ENCODE measurements at places on chromosomes 2 and 18.

DNA sequence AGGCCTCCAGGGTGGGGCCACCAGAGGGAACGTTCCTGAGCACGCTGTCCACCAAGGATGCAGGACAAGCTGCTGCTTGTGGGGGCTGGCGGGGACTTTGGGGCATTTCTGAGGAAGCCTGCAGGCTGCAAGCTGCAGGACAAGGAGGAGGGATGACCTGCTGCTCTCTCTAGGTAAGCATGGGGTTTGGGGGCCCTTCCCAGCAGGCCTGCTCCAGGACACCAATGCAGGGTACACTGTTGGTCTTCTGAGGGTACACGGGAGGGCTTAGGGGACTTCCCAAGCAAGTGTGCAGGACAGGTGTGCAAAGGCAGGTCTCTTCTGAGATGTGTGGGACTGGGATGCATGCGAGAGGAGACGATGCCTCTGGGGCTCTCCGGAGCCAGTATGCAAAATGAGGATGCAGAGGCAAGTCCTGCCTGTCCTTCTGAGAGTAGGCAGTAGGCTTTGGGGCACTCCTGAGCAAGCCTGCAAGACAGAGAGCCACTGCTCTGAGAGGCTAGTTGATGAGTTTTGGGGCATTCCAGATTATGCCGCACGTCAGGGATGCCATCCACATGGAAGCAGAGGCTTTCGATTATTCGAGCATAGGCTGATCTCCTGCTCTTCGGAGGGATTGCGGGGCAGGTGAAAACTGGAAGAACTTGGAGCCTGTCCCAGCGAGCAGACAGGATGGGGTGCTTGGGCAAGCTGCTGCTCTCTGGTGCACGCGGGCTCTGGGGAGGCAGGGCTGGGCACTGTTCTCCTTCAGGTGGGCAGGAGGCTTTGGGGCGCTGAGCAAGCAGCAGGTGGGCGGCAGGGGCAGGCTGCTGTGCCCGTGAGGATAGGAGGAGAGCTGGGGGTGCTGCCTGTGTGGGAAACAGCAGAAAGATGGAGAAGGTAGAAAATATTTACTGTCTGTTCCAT is 44.6 kb downstream of the CNGA3 start:
- no peak for DNase-seq

DNA sequence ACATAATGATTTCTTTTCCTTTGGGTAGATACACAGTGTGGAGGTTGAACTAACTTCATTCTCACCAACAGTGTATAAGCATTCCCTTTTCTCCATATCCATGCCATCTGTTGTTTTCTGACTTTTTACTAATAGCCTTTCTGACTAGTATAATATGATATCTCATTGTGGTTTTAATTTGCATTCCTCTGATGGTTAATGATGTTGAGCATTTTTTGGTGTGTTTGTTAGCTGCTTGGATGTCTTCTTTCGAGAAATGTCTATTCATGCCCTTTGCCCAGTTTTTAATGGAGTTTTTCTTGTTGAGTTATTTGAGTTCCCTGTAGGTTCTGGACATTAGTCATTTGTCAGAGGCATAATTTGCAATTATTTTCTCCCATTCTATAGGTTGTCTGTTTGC is 59.8 kb downstream of the MARCHF4 start:
- no peak for DNase-seq

- DNase-seq: peak; percentile 25
Measured at GRCh38 chr18:79245517-79246001, 150.2 kb upstream of the NFATC1 start.

DNA sequence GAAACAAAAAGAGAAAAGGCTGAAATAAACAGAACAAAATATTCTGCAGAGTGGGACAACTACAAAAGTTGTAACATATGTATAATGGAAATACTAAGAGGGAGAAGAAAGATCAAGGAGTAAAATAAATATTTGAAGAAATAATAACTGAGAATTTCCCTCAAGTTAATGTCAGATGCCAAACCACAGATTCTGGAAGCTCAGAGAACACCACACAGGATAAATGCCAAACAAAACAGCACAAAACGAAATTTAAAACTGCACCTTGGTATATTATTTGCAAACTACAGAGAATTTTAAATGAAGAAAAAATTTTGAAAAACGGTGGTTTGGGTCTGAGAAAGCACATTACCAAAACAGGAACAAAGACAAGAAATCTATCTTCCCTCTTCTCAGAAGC is 1588.9 kb upstream of the TMEFF2 start:
- DNase-seq: no peak

DNA sequence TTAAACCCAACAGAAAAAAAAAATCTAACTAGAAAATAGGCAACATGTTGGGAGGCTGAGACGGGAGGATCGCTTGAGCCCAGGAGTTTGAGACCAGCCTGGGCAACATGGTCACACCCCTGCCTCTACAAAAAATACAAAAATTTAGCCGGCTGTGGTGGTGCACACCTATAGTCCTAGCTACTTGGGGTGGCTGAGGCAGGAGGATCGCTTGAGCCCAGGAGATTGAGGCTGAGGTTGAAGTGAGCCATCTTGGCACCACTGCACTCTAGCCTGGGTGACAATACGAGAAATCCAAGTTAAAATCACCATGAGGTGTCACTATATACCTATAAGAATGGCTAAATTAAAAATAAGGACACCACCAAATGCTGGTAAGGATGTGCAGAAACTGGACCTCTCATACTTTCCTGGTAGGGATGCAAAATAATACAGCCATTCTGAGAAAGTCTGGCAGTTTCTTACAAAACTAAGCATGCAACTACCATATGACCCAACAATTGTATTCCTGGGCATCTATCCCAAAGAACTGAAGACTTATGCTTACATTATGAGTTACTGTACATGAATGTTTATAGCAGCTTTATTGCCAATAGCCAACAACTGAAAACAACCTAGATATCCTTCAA is 2.2 kb downstream of the SEPTIN10 start:
- no peak for DNase-seq

- DNase-seq: no peak
Measured at GRCh38 chr2:129772190-129772579, 207.3 kb upstream of the RAB6C start.

DNA sequence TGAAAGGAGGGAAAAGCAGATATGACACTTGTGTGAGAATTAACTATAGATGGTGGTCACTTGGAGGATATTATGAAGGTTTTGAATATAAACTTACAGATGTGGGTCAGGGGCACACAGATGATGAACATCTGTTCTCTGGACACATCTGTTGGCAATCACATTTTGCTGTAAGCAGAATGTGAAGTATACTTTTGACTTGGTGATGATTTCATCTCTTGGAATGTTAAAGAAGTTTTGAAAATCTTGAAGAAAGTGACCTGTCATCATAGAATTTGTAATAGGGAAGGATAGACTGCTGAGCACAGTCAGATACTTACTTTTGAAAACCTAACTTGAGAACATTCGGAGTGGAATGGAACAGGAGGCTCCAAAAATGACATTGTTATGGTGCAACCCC is 40.2 kb downstream of the PIKFYVE start:
- DNase-seq: no peak

DNA sequence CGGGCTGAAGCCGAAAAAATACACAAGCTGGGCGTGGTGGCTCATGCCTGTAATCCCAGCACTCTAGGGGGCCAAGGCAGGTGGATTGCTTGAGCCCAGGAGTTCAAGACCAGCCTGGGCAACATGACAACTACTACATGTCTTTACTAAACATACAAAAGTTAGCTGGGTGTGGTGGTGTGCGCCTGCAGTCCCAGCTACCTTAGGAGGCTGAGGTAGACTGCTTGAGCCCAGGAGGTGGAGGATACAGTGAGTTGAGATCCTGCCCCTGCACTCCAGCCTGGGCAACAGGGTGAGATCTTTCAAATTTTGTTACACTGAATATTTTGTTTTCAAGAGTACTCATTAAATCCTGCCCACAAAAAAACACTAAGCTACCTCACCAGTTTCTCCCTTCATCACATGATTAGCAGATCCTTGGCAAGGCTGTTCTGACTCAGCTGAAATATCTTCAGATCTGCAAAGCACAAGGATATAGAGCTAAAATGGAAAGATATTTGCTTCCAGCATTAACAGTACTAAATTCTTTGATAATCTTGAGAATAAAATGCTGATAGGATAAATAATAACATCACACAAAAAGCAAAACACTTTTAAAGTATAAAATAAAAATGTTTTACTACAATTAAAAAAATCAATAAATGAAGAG is 28.2 kb upstream of the MCM6 start:
- no peak for DNase-seq

DNA sequence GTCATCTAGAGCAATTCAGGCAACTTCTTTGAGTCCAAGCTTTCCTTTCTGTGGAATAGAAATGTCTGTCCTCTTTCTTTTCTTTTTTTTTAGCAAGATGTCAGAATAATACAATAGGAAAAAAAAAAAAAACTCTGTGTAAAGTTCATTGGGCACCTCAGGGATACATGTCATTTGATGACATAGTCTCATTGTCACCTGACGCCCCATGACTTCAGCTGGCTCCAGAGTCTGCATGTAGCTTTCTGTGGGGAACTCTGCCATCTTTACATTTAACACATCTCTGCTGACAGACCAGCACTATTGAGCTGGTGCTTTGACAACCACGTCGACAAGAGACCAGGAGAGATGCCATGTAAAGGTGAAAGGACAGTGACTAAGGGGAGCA is 172.5 kb upstream of the KLF7 start:
- no peak for DNase-seq

DNA sequence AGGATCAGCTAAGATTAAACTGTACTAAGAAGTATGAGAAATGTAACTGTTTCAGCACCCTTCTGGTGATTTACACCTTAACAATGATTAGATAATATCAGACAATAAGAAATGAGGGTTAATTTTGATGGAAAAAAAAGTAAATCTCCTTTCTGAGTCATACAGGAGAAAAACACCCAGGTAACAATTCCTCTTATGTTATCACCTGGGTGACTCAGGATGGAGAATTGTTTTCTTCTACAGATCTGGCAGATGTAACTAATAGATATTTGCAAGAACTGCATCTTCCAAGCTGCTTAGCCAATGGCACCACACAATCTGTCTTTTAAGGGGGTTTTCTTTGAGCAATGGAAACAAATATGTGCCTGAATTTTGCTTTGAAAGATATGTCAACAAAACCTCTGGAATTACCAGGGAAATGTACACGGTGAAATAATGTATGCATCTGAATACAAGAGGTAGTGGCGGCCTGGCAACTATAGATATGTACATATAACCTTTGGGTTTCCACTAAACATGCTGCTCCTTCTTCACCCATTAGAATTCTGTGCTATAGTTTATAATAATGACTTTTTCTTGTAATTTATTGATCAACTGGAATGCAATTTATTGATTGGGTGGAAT is 407.9 kb downstream of the CPS1 start:
- DNase-seq: no peak

- no peak for DNase-seq
Measured at GRCh38 chr2:62254424-62255266, 58.7 kb downstream of the B3GNT2 start.

DNA sequence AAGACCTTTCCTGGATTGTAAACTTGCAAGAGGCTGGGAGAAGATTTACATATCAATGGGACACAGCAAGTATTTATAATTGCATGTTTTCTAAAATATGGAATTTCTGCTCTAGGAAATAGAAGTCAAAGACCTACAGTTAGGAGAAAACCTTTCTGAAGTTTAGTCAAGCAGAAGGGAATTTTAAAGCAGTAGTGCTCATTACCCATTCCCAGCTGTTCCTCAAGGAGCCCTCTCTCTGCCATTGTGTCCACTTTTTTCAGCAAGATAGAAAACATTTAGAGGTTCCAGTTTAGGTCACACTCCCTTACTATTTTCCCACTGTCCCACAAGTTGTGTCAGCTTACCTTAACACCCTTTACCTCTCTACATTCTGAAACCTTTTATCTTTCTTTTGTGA is 584.0 kb upstream of the CHAC2 start:
- DNase-seq: no peak

DNA sequence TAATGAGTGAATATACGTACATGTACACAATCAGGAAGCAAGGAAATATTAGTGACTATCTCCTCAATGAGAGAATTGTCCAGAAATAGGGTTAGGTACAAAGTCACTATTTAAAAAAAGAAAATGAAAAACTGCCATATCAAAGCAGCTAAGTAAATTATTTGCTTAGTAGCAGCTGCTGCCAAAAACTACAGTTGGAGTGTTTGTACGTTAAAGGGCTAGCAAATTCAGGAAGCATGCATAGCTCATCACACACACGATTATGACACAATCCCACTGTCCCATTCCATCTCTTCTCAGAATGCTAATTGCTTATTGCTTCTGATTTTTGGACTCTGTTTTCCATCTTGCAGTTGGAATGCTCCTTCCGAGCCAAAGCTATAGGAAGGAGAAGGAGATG is 2012.5 kb upstream of the LRRTM1 start:
- no peak for DNase-seq

- DNase-seq: no peak
Measured at GRCh38 chr2:130185436-130185835, 3.4 kb downstream of the MZT2B start.

- DNase-seq: no peak
Measured at GRCh38 chr2:183829931-183830330, 705.7 kb downstream of the NUP35 start.

DNA sequence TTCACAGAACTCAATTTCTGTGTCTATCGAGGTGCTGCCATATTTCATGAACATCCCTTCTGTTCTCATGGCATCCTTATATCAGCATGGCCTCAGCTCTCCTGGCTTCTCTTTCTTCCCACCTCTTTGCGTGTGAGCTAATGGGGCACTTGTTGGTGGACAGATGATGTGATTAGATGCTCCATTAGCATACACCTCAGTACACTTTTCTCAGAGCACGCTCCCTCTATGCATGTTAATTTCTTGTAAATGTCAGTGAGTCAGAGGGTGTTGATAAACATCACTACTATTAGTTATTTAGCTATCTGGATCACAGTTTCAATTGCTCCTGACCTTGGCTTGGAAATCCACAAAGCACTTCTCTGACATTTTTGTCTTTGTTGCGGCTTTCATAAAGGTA is 159.4 kb downstream of the CD8B2 start:
- no peak for DNase-seq

- DNase-seq: no peak
Measured at GRCh38 chr18:45836242-45837205, 11.0 kb downstream of the SIGLEC15 start.

DNA sequence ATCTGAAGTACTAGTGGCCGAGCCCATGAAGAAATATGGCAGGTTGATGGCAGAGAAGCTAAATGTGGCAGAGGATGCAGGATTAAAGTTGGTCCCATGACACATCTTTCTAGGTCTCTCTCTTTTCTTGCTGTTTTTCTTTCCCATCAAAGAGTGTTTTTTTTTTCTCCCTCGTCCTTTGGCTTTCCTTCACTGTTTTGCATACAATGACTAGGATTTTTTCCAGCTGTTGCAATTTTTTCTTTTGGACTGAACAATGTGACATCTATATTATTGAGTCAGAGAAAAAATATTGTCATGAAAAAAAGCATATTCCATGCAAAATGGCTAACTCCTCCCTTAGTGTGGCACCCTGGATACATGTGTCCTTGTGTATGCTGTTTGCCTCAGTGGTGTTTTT is 939.5 kb upstream of the FANCL start:
- DNase-seq: no peak

Measured in hematopoietic multipotent progenitor cell treated with erythropoietin and hydrocortisone succinate and interleukin-3 and kit ligand, for 17 days (in vitro differentiated cells).